ENCODE measurements at places on chromosomes 6 and 20. TPM values are rescaled to one million over a fixed set of nuclear protein-coding genes. Genes with fewer than 3 reads are reported as not detected.

Gene FOXA2
- not detected for total RNA-seq

Gene NR2E1
- total RNA-seq: not detected

Gene GMEB2
- 11.8 TPM for total RNA-seq

Gene PDYN
- not detected for total RNA-seq

Gene SLC22A7
- total RNA-seq: not detected

Gene PI16
- not detected for total RNA-seq

Gene DAAM2
- 0.22 TPM for total RNA-seq

Gene UNC93A
- total RNA-seq: not detected

Gene GCNT2
- total RNA-seq: 0.79 TPM
